ENCODE measurements at places on chromosomes 5 and 9. TPM values are rescaled to one million over a fixed set of nuclear protein-coding genes. Genes with fewer than 3 reads are reported as not detected.

GRCh38 chr5:142215915-142216681 lies 107.5 kb downstream of the NDFIP1 start:
- DNase-seq, result no peak

DNA sequence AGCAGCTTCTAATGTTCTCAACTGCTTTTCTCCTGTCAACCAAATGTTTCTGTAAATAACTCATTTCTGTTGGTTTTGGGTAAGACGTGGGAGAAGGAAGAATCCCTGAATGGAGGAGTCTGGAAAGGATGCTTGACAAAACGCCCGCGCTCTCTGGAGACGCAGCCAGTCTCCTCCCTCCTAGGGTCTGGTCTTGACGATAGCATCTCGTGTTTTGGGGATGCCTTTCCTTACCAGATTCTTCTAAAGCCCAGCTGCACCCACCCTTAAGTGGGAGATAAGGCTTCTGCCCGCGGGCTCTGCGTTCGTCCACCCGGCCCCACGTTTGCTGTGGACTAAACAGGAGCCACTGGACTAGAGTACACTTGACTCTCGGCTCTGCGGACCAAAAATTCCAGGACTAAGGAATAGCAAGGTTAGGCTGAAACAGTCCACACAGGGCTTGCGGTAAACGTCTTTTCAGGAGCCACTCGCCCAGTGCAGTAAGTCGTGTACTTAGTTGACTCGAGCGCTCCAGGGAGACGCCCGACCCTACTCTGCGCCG lies 491 bp upstream of the CTSL start:
- no peak for DNase-seq

GRCh38 chr9:95644377-95644776 lies 127.6 kb upstream of the PTCH1 start:
- DNase-seq, result no peak

GRCh38 chr9:135648494-135649410 lies 9.4 kb upstream of the GLT6D1 start:
- DNase-seq, result no peak

DNA sequence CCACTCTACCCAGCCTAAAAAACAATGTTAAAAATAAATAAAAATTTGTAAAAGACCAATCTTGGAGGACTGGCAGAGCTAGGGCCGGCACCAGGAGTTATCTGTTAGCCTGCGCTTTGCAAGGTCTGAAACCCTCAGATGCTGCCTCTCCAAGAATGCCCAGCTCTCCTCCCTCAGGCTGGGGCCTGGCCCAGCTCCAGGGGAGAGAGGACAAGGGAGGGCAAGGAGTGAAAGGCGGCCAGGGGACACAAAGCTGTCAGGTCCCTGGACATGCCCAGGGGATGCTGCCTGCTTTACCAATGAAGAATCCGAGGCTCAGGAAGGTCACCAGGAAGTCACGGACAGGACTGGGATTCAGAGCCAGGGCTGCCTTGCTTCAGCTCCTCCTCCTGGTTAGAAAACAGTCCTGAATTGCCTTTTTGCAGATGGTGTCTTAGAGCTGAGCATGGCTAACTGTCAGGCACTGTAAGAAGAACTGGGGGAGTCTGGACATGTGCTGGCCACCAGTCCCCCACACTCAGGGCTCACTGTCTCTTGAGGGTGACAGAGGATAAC lies 5.5 kb upstream of the N4BP3 start:
- DNase-seq, result no peak

DNA sequence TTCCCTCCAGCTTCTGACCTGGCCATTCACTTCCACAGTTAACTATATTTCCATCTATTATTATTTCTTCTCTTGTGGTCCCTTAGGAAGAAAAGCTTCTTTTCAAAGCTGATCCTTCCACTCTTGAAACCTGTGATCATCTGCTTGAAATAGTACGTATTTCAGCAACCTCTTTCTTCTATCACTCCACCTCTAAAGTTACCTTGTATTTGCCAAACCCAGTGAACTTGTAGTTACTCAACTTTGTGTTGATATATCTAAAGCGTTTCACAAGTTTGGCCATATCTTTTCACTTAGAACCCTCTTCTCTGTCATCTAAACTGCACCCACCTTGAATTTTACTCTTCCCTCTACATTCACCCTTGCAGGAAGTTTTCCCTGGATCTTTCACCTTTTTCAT lies 173.8 kb upstream of the RAD23B start:
- no peak for DNase-seq

DNA sequence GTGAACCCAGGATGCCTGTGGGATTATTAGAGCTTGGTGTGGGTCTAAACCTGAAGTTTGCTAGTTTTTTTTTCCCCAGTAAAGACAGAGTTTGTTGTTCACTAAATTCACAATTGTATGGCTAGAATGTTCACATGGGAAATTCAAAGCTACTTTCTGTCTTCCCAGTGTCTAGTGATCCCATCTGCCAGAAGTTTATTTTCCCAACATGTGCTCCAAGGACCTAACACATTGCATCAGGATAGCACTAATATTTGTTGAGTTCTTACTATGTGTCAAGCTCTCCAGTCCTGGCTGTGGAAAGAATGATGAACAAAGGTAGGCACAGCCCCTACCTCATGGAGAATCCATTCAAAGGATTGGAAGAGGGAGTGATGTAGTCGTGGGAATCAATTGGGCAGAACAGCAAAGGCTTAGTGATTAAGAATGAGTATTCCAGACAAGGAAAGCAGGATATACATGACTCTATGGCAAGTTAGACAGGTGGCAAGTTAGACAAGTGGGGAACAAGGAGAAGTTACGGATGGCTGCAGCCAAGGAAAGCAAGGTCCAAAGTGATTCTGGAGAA lies 521.5 kb upstream of the WWC1 start:
- no peak for DNase-seq

- DNase-seq, result no peak
These were observed 44.8 kb downstream of the PTCD2 start for GRCh38 chr5:72364951-72365350.

GRCh38 chr5:74192606-74193299 lies 447.8 kb downstream of the ENC1 start:
- DNase-seq, result no peak

DNA sequence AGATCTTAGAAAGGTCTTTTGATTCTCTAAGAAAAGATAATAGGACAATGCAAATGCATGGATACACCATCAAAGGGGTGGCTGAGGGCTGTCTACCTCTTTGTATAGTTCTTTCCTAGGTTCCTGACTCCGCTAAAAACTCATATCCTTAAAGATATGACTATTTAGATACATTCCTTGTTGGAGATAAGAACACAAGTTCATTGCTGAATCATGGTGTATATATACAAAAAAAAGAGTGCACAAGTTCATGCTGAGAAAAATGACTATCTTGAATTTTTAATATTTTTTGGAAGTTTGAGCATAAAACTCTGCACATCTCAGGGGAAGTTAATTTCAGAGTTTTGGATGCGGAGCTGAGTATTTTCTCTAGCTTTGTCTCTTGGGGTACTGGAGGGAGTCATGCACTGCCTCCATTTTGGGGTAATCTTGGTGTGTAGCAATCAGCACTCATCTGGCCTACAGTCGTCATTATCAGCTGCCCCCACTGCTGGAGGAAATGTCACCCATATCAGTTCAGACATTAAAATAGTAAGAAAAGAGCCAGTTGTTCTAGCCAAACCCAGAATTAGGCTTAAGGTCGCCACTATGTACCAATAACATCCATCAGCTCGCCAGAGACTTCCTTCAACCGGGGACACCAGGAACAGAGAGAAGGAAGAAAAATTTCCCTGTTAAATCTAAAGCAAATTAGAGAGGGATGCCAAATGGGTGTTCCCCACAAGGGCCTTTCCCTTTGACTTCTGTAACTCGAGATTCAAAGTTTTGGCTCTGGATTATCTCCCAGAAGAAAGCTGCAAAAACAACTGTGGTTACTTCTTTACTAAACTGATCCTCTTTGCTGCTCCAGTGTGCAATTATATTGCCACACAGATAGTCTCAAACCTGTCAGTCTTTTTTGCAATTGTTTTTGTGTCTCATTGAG lies 49.0 kb downstream of the PTTG1 start:
- DNase-seq, result no peak

GRCh38 chr9:132354637-132355355 lies at the start of gene SETX:
Gene SETX (minus strand): TSS chr9:132354986. CDS start chr9:132349428, 5,558 bp downstream.
- peak; percentile 96 for DNase-seq

- peak; percentile 36 for DNase-seq
These were observed 20.3 kb upstream of the NINJ1 start for GRCh38 chr9:93154293-93154903.

GRCh38 chr5:83049370-83049885 lies 27.8 kb downstream of the TMEM167A start:
- no peak for DNase-seq

- peak; percentile 65 for DNase-seq
These were observed 21.7 kb upstream of the FAT2 start for GRCh38 chr5:151612689-151613427.

DNA sequence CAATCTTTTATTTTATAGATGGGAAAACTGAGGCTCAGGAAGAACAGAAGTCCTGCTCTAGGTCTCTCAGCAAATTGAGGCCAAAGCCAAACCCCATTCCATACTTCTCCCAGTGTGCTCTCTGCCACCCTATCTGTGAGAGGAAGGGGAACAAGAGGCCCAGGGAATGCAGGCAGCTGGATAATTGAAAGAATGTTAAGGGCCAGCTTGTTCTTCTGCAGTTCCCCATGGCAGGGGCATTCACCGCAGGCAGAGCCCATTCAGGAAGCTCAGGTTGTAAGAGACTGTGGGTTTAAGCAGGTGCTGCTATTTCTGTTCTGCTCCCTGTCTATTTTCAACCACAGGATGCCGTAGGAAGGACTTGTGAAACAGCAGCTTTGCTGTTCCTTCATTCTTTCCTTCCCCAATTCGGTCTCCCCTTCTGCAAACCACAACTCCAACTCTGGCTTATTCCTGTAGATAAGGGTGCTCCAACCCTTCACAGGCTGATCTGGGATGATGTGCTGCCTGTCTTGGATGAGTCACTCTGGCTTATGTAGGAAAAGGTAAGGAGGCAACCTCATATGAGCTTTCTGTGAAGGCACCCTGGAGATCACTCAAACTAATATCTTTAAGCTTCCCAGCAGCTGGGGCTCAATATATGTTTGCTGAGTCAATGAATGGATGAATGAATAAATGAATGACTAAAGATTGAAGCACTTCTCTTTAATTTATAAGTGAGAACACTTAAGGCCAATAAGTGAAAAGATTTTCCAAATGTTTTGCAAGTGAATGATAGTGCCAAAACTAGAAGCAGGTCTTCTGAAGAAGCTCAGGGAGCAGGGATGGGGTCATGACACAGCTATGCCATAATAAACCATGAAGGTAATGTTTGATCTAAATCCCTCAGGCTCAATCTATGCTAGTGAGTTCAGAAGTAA lies 377.6 kb downstream of the BRINP1 start:
- DNase-seq, result no peak

- no peak for DNase-seq
These were observed 154.9 kb downstream of the FGF18 start for GRCh38 chr5:171574376-171574775.

DNA sequence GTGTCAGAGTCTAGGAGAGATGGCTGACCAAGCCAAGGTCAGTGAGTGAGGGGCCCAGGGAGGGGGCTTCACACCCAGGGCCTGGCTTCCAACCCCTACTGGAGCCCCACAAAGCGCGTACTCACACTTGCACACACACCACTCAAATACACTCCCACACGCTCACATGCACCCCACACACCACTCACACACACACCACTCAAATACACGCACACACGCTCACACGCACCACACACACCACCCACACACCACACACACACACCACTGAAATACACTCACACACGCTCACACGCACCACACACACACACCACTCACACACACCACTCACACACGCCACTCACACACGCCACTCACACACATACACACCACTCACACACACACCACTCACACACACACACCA lies 5.7 kb upstream of the ASB6 start:
- DNase-seq, result no peak

DNA sequence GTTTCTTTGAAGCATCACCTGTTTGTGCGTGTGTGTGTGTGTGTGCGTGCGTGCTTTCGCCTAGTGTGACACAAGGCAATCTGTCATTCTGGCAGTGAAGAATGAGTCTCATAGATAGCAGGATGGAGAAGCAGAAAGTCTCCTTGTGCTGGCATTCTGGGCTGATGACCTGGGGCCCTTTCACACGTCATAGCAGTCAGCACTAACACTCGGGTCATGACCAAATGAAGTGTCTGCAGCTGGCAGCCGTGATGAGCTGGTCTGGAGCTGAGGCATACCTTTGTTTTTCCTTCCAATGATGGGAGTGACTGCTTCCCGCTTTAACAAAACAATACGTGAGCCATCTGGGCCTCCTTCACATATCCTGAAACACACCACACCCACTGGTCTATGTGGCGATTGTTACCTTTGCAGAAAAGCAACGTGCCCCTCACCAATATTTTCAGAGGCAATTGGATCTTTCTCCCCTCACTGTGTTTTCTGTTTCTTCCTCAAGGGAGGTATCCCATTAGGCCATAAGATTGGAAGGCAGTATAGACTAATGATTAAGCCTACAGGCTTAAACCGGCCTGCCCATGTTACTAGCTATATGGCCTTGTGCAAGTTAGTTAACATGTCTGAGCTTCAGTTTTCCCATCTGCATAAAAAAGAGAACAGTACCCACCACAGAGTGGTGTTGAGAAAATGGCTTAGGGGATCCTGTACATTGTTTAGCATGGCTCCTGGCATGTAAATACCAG lies 88.8 kb downstream of the SREK1 start:
- DNase-seq, result no peak

- no peak for DNase-seq
These were observed 307.2 kb downstream of the NSG2 start for GRCh38 chr5:174352681-174353080.

The SPATA24 gene
- 2.2 TPM for total RNA-seq

The ABO gene
- total RNA-seq, result not detected

The EFNA5 gene
- not detected for total RNA-seq

The GRIA1 gene
- total RNA-seq, result not detected

The LTC4S gene
- total RNA-seq, result not detected

The SPATA6L gene
- 0.35 TPM for total RNA-seq

The CDH10 gene
- not detected for total RNA-seq

The FAM78A gene
- total RNA-seq, result 37.4 TPM

The OR2S2 gene
- not detected for total RNA-seq

The VDAC1 gene
- 540 TPM for total RNA-seq

The SLC6A19 gene
- total RNA-seq, result not detected

The DRD1 gene
- total RNA-seq, result not detected

The ST8SIA4 gene
- total RNA-seq, result 14.6 TPM

All from activated naive CD8-positive, alpha-beta T cell treated with anti-CD3 and anti-CD28 coated beads for 36 hours (primary cell).